NCI-H345 (cell line): ENCODE measurements at places on chromosomes 7 and 10.

DNA sequence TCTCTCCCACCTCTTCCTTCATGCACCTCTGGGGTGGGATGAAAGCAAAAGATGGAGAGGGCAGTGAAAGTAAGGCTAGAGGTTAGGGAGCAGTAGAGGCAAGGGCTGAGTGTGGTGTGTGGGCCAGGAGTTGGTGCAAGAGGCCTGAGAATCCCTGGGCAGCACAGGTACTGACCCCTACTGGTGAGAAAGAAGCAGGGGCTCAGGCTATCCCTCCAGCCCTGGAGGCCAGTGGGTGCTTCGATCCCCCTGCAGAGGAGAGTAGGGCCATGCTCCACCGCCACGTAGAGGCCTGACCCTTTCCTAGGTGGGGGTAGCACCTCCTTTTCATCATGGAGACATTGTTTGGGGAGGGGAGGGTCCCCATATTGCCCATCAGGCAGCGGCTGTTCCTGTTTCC lies 9.8 kb downstream of the CDHR1 start:
- no peak for DNase-seq

DNA sequence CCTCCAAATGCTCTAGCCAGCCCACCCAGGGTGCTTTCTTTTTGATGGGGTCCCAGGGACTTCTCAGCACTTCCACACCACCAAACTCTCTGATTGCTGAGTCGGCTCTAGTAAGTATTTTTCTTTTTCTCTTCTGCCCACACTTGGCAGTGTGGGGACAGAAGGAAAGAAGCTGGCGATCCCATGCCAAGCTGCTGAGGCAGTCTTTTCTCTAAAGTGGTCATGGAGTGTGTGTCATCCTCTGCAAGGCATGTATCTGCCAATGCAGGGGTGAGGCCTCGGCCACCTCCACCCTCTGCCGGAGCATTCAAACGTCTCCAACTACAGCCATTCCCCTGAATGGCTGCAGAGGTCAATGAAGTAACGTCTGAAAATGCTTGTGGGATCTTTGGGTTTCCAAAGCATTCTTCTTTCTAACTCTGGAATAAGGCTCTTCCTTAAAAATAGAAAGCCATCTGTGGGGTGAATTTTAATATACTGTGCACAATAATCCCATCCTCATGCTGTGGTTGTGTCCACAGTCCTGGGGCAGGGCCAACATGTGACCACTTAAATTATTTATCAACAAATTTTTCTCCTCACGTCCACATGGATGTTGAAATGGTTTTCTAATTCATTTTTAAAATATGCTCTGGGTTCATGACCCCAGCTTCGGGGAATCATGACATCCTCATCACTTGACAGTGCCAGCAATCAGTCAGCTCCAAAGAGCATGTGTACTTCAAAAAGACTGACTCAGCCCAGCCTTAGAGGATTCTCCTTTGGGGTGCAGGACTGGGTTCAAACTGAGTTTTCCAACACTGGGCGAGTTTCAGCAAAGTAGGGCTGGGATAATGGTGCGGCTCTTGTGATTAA lies 171.3 kb upstream of the ITGB1 start:
- no peak for DNase-seq

GRCh38 chr10:114824391-114824790 lies 2.8 kb downstream of the FHIP2A start:
- DNase-seq: no peak

GRCh38 chr10:7491949-7492659 lies 81.3 kb upstream of the SFMBT2 start:
- no peak for DNase-seq

DNA sequence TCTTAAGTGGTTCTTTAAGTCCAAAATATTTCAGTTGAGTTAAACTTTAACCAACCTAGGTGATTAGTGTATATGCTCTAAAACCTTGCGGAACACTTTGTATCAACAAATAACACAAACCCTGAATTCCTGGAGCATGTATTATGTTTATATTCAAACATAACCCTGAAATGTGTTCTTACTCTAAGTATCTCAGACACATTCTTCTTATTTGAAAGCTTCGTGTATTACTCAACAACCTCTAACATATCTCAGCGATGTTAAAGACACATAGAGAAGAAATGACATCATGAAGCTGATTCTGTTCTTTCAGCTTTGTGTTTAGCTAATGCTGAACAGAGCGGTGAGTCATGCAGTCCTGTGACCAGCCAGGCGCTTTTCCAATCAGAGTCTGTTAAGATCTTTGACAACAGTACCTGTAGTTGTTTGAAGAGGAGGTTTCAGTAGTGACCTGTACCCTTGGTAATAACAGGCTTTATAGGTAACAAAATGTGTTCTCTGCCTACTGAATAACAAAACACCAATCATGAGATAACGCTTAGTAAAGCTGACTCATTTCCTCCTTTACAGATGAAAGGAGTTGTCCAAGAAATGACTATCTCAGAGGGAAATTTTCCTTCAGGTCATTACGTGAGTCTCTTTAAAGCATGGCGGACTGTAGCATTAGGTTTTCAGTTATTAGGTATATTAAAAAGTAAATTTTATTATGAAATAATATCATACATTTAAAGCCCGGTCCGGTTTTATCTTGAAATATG lies 67.3 kb upstream of the KLF6 start:
- peak; percentile 12 for DNase-seq

DNA sequence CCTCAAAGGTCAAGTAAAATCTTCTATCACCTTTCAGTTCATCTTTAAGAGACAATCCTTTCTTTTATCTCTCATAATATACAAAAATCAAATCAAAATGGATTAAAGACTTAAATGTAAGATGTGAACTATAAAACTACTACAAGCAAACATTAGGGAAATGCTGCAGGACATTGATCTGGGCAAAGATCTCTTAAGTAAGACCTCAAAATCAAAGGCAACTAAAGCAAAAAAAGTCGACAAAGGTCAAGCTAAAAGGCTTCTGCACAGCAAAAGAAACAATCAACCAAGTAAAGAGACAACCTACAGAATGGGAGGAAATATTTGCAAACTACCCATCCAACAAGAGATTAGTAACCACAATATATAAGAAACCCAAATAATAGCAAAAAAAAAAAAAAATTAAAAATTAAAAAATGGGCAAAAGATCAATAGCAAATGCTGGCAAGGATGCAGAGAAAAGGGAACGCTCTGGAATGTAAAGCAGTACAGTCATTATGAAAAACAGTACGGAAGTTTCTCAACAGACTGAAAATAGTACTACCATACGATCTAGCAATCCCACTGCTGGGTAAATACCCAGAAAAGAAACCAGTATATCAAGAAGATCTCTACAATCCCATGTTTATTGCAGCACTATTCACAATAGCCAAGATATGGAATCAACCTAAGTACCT lies 41.7 kb downstream of the TNPO3 start:
- no peak for DNase-seq

DNA sequence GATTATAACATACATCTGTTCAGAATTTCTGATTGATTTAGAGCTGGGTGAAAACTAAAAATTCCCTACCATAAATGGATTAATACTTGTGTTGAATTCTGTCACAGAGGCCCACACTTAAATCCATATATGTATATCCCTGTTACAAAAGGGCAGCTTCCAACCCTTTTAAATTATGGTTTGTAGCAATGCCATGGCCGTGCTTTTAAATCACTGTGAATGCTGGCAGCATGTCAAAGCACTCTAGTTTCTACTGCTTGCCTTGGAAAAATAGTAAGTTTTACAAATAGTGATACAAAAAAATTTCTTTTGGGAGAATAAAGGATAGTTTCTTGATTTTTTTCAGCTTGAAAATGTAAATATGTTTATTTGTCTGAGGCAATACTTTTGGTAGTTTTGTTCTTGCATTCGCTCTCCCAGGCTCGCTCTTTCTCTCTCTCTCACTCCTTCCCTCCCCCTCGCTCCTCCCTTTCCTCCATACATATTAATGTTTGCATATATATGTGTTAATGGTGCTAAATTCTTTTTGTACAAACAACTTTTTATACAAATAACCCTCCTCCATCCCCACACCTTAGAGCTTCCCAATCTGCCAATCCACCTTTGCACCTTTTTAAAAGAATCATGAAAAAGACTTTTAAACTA lies 29.8 kb downstream of the TES start:
- no peak for DNase-seq

GRCh38 chr7:140080919-140081318 lies 18.2 kb upstream of the PARP12 start:
- no peak for DNase-seq

DNA sequence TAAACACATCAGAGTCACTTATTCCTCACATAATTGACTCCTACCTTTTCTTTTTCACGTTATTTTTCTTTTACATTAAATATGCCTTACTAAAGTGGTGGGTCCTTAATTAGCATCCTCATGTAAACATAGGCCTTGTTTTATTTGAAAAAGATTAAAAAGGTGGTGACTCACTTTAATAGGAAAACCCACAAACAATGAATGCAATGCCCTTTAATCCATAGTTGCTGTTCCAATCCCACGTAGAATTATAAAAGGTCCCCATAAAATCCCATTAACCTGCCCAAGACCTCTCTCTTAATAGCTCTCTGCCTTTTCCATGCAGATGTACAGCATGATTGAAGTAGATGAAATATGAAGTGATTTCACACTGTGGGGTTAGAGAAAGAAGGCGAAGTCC lies 32.2 kb downstream of the SLC16A12 start:
- no peak for DNase-seq

DNA sequence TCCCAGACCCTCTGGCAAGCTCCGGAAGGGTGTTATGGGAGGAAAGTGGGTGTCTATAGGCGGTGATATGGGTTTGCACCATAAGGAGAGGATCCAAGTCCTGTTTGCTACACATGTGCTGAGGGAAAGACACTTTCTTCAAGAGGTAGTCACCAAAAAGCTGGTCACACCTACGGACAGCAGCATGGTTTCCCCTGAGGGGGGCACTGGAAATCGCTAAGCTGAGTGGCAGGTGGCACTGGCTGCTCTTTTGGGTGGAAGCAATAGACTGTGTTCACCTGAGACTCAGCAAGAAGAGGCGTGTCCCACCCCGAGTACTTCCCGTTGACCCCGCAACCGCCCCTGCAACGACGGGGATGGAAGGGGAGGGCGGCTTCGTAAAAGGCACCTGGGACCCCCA lies 1.8 kb upstream of the FOXI2 start:
- no peak for DNase-seq

GRCh38 chr7:135775230-135775629 lies 26.6 kb upstream of the FAM180A start:
- DNase-seq: no peak

DNA sequence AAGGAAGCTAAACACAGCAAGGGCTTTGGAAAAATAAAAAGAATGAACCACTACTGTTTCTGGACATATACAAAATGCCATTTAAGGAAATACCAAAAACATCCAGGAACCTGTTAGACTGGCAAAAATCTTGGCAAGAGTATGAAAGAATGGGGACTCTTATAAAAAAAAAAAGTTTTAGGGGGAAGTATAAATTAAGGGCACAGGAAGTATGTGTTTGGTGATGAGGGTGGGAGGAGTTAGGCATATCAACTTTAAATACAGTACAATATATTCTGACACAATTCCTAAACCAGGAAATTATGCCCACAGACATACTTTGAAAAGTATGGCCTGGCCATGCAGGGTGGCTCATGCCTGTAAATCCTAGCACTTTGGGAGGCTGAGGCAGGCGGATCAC lies 74.2 kb downstream of the WAPL start:
- no peak for DNase-seq

- DNase-seq: no peak
These were observed 11.3 kb downstream of the GNAI1 start for GRCh38 chr7:80145780-80146422.

GRCh38 chr7:19557726-19558465 lies 150.9 kb downstream of the POLR1F start:
- DNase-seq: no peak

GRCh38 chr10:125209591-125210355 lies 49.4 kb upstream of the CTBP2 start:
- no peak for DNase-seq

- DNase-seq: no peak
These were observed 223.8 kb downstream of the PLXDC2 start for GRCh38 chr10:20040012-20040411.

GRCh38 chr10:76916536-76916935 lies 721.1 kb downstream of the KCNMA1 start:
- no peak for DNase-seq

- no peak for DNase-seq
These were observed 633.9 kb upstream of the MBL2 start for GRCh38 chr10:53406532-53406931.

DNA sequence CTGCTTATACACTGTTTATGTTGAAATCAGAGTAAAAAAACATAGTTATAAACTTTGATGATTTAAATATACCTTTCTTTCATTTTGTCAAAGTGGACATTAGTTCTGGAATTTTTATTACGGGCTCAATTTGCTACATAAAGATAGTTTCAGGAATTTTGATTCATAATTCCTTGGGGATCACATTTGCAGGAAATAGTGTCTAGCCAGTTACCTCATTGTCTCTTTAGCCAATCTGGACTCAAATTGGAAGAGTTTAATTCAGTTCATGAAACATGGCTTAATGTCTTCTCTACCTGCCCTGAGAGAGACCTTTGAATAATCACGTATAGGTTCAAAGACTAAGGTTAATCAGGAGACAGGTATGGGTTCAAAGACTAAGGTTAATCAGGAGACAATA lies 262.6 kb downstream of the HGF start:
- DNase-seq: no peak

DNA sequence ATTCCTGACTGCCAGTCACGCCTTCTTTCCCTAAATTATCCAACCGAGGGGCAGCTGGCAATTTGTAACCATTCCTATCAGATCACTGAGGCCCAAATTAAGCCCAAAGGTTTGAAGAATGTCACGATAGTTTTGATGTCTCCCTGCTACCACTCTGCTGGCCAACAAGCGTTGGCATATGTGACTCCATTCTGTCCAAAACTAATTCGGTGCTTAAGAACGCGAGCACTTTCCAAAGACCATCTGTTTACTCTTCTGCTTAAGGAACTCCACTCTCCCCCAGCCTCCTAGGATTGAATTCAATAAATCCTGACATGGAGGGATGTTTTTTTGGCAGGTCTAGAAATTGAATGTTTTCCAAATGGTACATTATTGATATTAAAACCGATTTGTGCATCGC lies 131.5 kb upstream of the CTBP2 start:
- no peak for DNase-seq

- DNase-seq: no peak
These were observed 51.7 kb downstream of the CPEB3 start for GRCh38 chr10:92239151-92239599.

GRCh38 chr10:75904499-75905283 lies 473.3 kb downstream of the LRMDA start:
- DNase-seq: no peak

- DNase-seq: no peak
These were observed 103.7 kb upstream of the AOAH start for GRCh38 chr7:36827726-36828703.

DNA sequence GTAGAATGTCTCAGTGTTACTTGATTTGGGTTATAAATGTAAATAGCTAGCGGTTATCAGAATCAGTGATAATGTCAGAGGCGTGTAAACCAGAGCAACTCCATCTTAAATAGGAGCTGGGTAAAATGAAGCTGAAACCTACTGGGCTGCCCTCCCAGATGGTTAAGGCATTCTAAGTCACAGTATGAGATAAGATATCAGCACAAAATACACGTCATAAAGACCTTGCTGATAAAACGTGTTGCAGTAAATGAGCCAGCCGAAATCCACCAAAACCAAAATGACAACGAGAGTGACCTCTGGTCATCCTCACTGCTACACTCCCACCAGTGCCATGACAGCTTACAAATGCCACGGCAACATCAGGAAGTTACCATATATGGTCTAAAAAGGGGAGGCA lies 172.3 kb downstream of the CHRM2 start:
- DNase-seq: no peak

GRCh38 chr10:77609781-77610272 lies 27.8 kb downstream of the KCNMA1 start:
- no peak for DNase-seq

GRCh38 chr7:36279200-36279925 lies 110.3 kb upstream of the ANLN start:
- DNase-seq: peak; percentile 73

- peak; percentile 37 for DNase-seq
These were observed at the start of gene SLC29A4 for GRCh38 chr7:5282543-5283316. SLC29A4 (plus strand) TSS chr7:5282943; CDS start chr7:5287817, 4,874 bp downstream.
